Glutamatergic neuron (in vitro differentiated cells): ENCODE measurements at places on chromosomes 7 and 10. TPM values are rescaled to one million over a fixed set of nuclear protein-coding genes. Genes with fewer than 3 reads are reported as not detected.

NME8 gene
- not detected for total RNA-seq

- no peak overlapping the region for H3K27ac ChIP-seq
- H3K27me3 ChIP-seq, result no peaks in the 10 kb centered on the region
- H3K4me1 ChIP-seq, result no peaks in the 10 kb centered on the region
- H3K36me3 ChIP-seq, result no peaks in the 10 kb centered on the region
- no peak overlapping the region for H3K4me3 ChIP-seq
These were observed 14.2 kb downstream of the UCMA start for GRCh38 chr10:13219685-13220670.

- peaks cover 20% of the 10 kb centered on the region for H3K27me3 ChIP-seq
- H3K36me3 ChIP-seq, result no peaks in the 10 kb centered on the region
- no peak for DNase-seq
- peak overlapping the region; percentile 89 for H3K4me3 ChIP-seq
These were observed 895 bp downstream of the VSTM2A start for GRCh38 chr7:54543051-54543488.

DNA sequence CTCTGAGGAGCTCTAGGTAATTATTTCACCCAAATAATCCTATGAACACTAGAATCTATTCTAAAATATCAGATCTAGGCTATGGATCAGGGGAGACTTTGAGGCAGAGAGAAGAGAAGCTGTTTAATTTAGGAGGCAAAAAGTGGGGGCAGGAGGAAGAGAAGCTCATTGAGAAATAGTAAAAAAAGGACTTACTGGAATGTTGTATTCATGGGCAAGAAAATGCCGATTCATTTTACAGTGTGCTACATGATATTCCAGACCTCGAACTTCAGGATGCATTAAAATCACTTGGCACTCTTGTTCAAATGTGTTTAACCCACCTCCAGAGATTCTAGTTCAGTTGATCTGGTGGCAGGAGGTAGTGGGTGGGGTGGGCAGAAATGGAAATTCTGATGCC, 109.5 kb upstream of the ITGB1 start:
- DNase-seq, result no peak
- H3K27me3 ChIP-seq, result peaks cover 3% of the 10 kb centered on the region
- no peak overlapping the region for H3K27ac ChIP-seq
- H3K4me1 ChIP-seq, result peaks cover 1% of the 10 kb centered on the region
- H3K36me3 ChIP-seq, result no peaks in the 10 kb centered on the region
- no peak overlapping the region for H3K4me3 ChIP-seq

RAB19 gene
- total RNA-seq, result not detected

GRCh38 chr7:64098-64915, 128.1 kb upstream of the FAM20C start:
- peaks cover 48% of the 10 kb centered on the region for H3K4me1 ChIP-seq
- peaks cover 5% of the 10 kb centered on the region for H3K36me3 ChIP-seq
- peak overlapping the region; percentile 64 for H3K27ac ChIP-seq

- no peak overlapping the region for H3K27ac ChIP-seq
- no peaks in the 10 kb centered on the region for H3K4me1 ChIP-seq
- DNase-seq, result no peak
- H3K4me3 ChIP-seq, result no peak overlapping the region
- no peaks in the 10 kb centered on the region for H3K27me3 ChIP-seq
- no peaks in the 10 kb centered on the region for H3K36me3 ChIP-seq
These were observed 21.1 kb downstream of the LIMK1 start for GRCh38 chr7:74104702-74105101.
